ENCODE measurements at places on chromosomes 7 and 10.

- DNase-seq: no peak
Measured at GRCh38 chr7:142807855-142808460, 37.2 kb downstream of the PRSS2 start.

GRCh38 chr10:9285690-9286089, 1231.2 kb downstream of the GATA3 start:
- DNase-seq: no peak

DNA sequence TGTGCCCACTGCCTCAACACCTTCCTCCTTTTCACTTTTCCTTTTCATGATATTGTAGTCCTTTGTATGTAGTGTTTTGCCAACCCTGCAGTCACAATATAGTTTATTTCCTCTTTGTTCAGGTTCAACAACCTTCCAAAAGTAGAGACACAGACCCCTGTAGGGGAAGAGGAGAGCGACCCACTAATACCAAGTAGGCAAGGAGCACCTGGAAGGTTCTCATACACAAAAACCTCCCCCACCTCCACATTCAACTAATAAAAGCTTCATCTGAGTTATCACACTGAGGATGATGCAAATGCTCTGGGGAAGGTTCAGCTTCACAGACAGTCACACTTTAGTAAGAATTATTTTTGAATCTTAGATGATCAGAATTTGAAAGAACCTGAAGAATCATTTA, 41.6 kb downstream of the PIK3AP1 start:
- no peak for DNase-seq

- DNase-seq: no peak
Measured at GRCh38 chr7:125149151-125149550, 219.5 kb upstream of the POT1 start.

- DNase-seq: no peak
Measured at GRCh38 chr10:63454631-63455030, 11.1 kb downstream of the JMJD1C start.

DNA sequence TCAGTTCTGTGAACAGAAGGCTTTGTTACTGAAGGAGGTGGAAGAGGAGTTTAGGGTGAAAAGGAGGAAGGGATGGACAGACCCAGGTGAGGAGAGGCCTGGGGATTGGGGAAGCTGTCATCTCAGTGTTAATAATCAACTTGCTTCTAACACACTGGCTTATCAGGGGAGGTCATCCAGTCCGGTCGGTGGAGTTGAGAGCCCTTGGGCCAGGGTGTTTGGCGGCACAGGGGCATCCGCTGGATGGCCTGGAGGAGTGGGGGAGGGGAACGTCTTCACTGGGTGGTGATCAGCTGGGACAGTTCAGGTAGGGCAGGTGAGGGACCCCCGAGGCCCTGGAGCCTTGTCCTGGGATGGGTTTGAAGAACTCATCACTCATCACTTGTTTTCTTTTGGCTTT, 33.9 kb downstream of the SHH start:
- DNase-seq: no peak

GRCh38 chr7:133442818-133443217, 189.9 kb downstream of the EXOC4 start:
- no peak for DNase-seq

DNA sequence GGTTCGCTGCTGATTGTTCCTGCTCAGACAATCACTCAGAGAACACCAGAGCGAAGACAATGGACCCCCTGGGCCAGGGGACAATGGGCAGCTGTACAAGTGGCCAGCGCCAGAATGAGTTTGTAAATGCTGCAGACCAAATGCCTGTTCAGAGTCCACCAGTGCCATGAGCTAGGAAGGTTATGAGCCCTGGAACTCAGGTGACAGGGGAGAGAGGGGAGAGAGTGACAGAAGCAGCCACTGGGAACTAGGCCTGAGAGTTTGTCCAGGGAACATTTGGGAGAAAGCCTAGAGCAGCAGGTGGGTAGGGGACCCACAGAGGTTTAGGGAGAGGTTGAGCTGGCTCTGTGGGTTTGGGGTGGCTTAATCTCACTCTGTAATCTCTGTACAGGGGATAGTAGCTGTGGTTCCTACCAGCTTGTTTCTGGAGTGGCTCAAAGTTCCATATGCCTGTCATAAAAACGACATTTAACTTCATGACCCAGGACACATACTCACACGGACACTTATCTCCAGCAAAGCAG, 60.4 kb downstream of the C10orf105 start:
- DNase-seq: no peak

GRCh38 chr10:1602037-1602484, 135.3 kb downstream of the ADARB2 start:
- no peak for DNase-seq

DNA sequence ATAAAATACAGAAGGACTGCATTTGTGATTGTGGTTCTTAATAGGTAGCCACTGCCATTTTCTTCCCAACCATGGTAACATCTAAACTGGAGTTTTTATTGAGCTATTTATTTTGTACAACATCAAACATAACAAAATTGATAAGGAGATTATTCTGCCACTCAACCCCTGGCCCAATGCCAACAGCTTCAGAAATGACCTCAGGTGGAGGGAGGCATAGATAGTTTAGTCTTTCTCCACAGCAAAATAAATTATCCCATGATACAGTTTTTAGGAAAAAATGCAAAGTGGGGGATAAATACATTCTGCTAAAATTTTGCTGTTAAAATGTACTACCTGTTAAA, 57.6 kb downstream of the LRRTM3 start:
- DNase-seq: no peak

DNA sequence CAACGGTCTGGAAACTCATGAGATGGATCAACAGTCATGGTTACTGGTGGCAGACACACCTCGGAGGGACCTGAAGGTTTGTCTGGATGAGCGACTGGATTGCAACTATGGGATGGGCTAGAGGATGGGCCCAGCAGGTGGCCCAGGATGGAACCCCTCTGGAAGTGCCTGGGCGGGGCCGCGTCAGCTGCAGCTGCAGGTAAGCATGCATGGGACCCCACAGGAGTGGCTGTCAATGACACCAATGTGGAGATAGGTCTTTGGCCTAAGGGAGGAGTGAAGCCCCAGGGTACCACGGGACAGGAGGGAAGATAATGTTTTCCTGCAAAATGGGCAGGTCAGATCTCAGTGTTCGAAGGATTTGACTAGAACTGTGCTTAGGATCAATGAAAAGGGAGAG, 103.4 kb downstream of the LANCL2 start:
- DNase-seq: no peak

DNA sequence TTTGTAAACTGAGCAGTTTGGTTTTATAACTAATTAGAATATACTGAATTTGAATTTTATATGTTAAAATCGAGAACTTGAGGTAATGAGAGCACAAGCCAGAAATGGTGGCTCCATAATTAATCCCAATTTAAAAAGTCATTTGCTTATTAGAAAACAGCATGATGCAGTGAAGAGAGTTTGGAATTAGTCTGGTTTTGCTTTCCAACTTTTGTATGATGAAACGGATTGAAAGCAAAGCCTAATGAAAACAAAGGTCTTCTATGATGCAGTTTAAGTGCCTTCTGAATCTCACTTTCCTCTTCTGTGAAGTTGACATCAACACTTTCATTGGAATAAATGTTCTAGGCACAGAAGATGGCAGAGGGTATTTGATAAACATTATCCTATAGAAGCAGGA, 89.4 kb downstream of the SORCS1 start:
- no peak for DNase-seq

DNA sequence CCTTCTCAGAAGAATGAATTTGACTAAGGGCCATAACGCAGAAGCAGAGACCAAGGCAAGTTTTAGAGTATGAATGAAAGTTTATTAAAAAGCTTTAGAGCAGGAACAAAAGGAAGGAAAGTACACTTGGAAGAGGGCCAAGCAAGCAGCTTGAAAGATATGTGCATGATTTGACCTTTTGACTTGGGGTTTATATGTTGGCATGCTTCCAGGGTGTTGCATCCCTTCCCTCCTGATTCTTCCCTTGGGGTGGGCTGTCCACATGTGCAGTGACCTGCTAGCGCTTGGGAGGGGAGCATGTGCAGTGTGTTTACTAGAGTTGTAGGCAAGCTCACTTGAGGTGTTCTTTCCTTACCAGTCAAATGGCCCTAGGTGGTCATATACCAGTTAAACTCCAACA, 37.9 kb upstream of the LRRN3 start:
- no peak for DNase-seq

- DNase-seq: no peak
Measured at GRCh38 chr7:125681508-125681907, 751.9 kb upstream of the POT1 start.

DNA sequence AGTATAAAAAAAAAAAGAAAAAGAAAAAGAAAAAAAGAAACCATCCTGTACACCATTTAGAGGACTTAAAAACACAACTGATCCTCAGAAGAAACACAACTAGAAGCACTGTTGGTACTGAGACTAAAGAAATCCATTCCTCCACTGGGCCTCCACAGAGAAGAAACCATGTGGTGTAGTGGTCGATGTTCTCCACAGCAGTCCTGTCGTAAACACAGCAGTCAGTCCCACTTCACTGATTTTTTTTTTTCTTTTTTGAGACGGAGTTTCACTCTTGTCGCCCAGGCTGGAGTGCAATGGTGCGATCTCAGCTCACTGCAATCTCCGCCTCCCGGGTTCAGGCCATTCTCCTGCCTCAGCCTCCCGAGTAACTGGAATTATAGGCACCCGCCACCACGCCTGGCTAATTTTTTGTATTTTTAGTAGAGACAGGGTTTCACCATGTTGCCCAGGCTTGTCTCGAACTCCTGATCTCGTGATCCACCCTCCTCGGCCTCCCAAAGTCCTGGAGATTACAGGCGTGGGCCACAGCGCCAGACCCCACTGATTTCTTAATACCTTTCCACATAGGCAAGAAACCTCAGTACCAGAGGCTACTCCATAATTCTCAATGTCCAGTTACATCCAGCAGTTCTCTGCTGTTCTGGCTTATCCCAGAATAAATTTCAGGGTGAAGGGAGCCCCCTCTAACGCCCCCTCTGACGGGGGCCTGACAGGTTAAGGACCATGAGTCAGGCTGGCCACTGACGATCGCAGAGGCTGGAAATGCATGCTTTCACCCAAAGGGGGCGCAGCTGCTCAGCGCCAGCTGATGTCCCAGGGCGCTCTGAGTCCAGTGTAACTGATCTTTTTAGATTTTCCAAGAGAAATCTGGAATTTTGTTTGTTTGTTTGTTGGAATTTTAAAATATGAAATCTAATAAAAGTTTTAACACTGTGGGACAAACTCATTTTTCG, 24.8 kb upstream of the FFAR4 start:
- peak; percentile 36 for DNase-seq

GRCh38 chr7:155166108-155166507, 96.0 kb downstream of the HTR5A start:
- no peak for DNase-seq

GRCh38 chr10:25300073-25300472, 125.3 kb downstream of the GPR158 start:
- DNase-seq: no peak

DNA sequence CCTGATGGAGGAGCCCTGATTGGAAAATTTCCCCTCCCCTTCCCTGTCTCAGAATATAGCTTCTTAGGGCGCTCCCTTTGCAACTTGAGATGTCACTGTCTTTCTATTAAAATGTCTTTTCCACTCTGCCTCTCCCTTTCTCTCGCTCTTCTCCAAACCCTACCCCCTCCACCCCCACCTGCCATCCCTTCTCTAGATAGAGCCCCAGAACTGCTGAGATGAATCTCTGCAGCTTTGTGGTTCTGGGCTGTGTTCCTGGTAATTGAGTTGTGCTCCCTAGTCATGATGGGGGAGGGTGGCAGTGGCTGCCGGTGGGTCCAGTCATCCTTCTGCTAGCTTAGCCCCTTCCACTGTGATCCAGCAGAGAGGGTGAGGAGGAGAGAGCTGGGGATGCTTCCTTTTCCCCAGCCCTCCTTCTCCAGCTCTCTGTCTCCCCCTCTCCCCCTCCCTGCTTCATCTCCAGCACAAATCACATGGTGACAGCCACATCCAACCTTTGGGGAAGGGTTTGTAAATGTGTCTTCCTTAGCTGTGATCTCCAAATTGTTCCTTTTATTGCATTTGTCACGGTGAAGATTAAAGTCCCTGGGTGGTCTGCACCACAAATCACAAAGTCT, 50.8 kb upstream of the BTRC start:
- no peak for DNase-seq

GRCh38 chr10:6780008-6780677, 200.1 kb upstream of the PRKCQ start:
- DNase-seq: no peak

GRCh38 chr7:96135241-96135640, 186.7 kb downstream of the SLC25A13 start:
- DNase-seq: peak; percentile 51

- DNase-seq: no peak
Measured at GRCh38 chr10:127203067-127203466, 6.7 kb upstream of the INSYN2A start.
